CD4-positive, alpha-beta memory T cell (primary cell): ENCODE measurements at places on chromosomes 2 and 18. TPM values are rescaled to one million over a fixed set of nuclear protein-coding genes. Genes with fewer than 3 reads are reported as not detected.

GRCh38 chr2:126413079-126413478 is 242.9 kb upstream of the GYPC start:
- no peak overlapping the region for H3K4me3 ChIP-seq
- no peaks in the 10 kb centered on the region for H3K27me3 ChIP-seq

GRCh38 chr2:27211241-27211942 is 449 bp upstream of the ATRAID start:
- peak overlapping the region; percentile 94 for H3K4me3 ChIP-seq
- no peaks in the 10 kb centered on the region for H3K27me3 ChIP-seq
- peaks cover 24% of the 10 kb centered on the region for H3K36me3 ChIP-seq
- H3K4me1 ChIP-seq = peaks cover 17% of the 10 kb centered on the region
- no peak for DNase-seq

- H3K4me3 ChIP-seq = no peak overlapping the region
- DNase-seq = no peak
- H3K4me1 ChIP-seq = no peaks in the 10 kb centered on the region
- H3K27ac ChIP-seq = no peak overlapping the region
- H3K36me3 ChIP-seq = no peaks in the 10 kb centered on the region
These were observed 54.0 kb upstream of the SCN1A start for GRCh38 chr2:166181813-166182154.

- H3K36me3 ChIP-seq = no peaks in the 10 kb centered on the region
- no peak for DNase-seq
- no peak overlapping the region for H3K4me3 ChIP-seq
- H3K27me3 ChIP-seq = no peaks in the 10 kb centered on the region
- no peak overlapping the region for H3K27ac ChIP-seq
These were observed 223.8 kb downstream of the FBXO15 start for GRCh38 chr18:73923866-73924265.

DNA sequence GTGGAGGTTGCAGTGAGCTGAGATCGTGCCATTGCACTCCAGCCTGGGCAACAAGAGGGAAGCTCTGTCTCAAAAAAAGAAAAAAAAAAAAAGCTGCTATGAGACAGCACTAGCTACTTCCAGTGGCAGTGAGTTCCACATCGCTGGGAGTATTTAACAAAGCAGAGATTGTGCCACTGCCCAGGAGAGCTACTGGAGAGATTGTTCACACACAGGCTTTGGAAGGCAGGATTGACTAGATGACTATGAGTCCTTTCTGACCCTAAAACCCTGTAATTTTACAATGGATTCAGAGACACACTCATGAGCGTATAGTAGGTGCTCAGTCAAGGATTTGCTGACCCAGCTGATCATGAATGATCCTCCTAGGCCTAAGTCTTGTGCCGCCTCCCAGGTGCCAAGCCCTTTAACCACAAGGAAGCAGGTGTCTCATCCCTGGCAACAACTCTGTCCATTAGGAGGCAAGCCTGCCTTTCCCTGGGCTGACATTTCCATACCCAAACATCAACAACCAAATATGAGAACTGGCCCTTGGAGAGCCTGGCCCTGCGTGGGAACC is 45.0 kb upstream of the ODC1 start:
- no peak overlapping the region for H3K4me3 ChIP-seq
- no peaks in the 10 kb centered on the region for H3K36me3 ChIP-seq
- DNase-seq = no peak
- peaks cover 29% of the 10 kb centered on the region for H3K4me1 ChIP-seq

- no peak for DNase-seq
- no peaks in the 10 kb centered on the region for H3K36me3 ChIP-seq
- H3K4me1 ChIP-seq = no peaks in the 10 kb centered on the region
- H3K4me3 ChIP-seq = no peak overlapping the region
- H3K27me3 ChIP-seq = no peaks in the 10 kb centered on the region
These were observed 42.6 kb downstream of the PXDN start for GRCh38 chr2:1701556-1702185.

DNA sequence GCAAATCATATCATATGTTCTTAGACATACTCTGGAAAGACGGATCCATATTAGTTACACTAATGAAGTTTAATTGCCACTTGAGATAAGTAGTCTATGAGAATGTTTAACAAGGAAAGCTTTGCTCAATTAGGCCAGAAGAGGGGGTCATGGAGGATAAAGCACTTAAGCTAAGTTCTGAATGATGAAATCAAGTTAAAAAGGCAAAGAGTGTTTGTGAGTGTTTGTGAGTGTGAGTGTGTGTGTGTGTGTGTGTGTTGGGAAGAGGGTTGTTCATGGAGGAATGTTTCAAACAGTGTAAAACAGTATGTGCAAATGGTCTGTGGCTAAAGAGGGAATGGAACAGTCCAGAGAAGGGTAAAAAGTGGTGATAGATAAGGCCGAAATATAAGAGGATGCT is 360.9 kb downstream of the ERBB4 start:
- H3K4me1 ChIP-seq = no peaks in the 10 kb centered on the region
- no peak for DNase-seq
- no peak overlapping the region for H3K27ac ChIP-seq
- no peaks in the 10 kb centered on the region for H3K27me3 ChIP-seq
- H3K4me3 ChIP-seq = no peak overlapping the region

DNA sequence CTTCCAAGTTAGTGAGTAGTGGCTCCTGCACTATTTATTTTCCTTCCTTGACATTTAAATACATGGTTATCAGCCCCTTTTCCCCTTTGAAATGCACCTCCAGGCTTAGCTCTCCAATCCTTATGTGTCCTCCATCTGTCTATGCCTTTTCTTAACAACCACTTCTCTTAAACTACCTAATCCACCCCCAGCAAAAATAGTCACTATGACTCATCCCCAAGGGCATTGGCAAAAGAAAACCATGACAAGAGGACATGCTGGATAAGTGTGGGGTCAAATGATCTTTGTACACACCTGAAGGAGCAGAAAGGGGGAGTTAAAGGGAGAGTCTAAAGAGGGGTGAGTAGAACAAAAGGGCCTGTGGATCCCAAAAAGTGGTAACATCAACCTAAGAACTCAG is 127.2 kb downstream of the ANKRD44 start:
- H3K27ac ChIP-seq = no peak overlapping the region
- H3K36me3 ChIP-seq = peaks cover 36% of the 10 kb centered on the region
- H3K27me3 ChIP-seq = no peaks in the 10 kb centered on the region
- no peak for DNase-seq
- no peak overlapping the region for H3K4me3 ChIP-seq
- peaks cover 74% of the 10 kb centered on the region for H3K4me1 ChIP-seq

DNA sequence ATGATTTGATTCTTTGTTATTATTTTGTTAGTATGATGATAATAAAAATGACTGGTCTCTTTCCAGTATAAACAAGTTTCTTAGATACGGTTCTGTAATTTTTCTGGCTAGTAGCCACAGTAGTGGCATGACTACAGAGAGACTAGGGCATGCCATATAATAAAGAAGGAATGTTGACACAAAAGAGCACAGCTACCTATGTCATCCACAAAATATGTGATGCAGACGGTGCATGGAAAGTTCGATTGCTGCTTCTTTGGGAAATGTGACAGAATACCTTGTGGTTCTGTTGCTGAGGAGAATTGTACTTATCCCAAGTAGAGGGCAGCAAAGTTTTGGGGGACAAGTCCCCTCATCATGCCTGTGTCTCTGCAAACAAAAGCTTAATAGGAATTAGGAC is 26.1 kb upstream of the SETBP1 start:
- H3K27me3 ChIP-seq = no peaks in the 10 kb centered on the region
- H3K4me1 ChIP-seq = no peaks in the 10 kb centered on the region
- no peak overlapping the region for H3K27ac ChIP-seq
- no peaks in the 10 kb centered on the region for H3K36me3 ChIP-seq
- no peak overlapping the region for H3K4me3 ChIP-seq
- no peak for DNase-seq

DNA sequence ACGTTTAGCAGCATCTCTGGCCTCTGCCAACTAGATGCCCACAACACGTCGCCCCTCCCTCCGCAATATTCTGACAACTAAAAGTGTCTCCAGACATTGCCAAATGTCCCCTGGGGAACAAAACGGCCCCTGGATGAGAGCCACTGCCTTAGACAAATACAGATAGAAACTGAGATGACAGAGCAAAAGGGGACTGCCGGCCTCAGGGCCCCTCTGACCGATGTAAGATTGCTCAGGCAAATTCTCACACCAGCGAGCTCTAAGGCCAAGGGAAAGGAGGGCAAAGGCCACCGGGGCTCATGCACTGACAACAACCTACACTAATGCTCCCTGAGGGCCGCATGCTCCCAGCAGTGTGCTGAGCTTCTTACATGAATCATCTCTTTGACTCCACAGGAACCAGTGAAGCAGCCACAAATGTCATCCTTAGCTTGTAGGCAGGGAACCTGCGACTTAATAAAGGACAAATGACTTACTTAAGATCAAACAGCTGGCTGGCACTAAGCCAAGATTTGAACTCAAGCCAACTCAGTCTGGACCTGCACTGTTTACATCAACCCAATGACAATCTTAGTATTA is 228.5 kb downstream of the TTC32 start:
- H3K27ac ChIP-seq = no peak overlapping the region
- no peak for DNase-seq

- no peak overlapping the region for H3K4me3 ChIP-seq
- no peaks in the 10 kb centered on the region for H3K36me3 ChIP-seq
- H3K27ac ChIP-seq = no peak overlapping the region
- DNase-seq = peak; percentile 16
- H3K4me1 ChIP-seq = no peaks in the 10 kb centered on the region
These were observed 19.6 kb downstream of the EHBP1 start for GRCh38 chr2:62724886-62725711.

- no peak overlapping the region for H3K4me3 ChIP-seq
- no peaks in the 10 kb centered on the region for H3K27me3 ChIP-seq
- no peak overlapping the region for H3K27ac ChIP-seq
- H3K4me1 ChIP-seq = peaks cover 4% of the 10 kb centered on the region
- H3K36me3 ChIP-seq = no peaks in the 10 kb centered on the region
These were observed 43.2 kb downstream of the TMEM18 start for GRCh38 chr2:634041-634440.

GRCh38 chr18:41933778-41934177 is 21.3 kb upstream of the PIK3C3 start:
- no peaks in the 10 kb centered on the region for H3K27me3 ChIP-seq
- no peak for DNase-seq
- H3K27ac ChIP-seq = no peak overlapping the region
- H3K4me1 ChIP-seq = no peaks in the 10 kb centered on the region

DNA sequence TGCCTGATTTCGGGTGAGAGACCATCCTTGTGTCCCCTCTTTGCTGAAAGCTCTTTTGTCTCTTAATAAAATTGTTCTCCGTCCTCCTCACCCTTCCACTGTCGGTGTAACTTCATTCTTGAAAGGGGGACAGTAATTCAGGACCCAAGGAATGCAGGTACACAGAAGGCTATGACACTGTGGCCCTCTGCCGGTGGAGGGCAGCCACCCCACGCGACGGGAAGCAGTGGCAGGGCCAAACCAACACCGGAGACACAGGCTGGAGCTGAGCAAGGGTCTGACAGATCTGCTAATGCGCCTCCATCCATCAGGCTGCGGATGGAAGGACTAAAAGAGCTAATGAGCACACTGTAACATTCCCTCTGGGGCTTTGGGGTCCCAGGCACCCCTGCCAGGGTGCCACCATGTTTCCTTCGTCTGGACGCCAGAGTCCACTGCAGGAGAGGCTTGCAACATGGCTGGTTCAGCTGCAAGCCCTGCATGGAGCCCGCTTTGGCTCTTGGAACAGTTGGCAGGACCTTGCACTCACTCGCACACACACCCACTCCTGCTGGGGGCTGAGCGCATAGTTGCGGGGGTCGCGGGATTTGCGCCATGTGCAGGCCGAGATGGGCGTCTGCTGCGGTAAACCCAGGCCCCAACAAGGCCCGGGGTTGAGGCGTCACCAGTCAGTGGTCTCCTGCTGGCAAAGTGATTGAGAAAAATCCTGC is 544.1 kb upstream of the CDH7 start:
- no peaks in the 10 kb centered on the region for H3K4me1 ChIP-seq
- H3K4me3 ChIP-seq = no peak overlapping the region
- DNase-seq = no peak

GRCh38 chr18:78980777-78981380 is 1.3 kb downstream of the SALL3 start:
- H3K36me3 ChIP-seq = no peaks in the 10 kb centered on the region
- H3K4me3 ChIP-seq = no peak overlapping the region
- no peaks in the 10 kb centered on the region for H3K4me1 ChIP-seq
- H3K27me3 ChIP-seq = peaks cover 22% of the 10 kb centered on the region
- DNase-seq = no peak

GRCh38 chr2:212814941-212815340 is 276.3 kb upstream of the ERBB4 start:
- no peak overlapping the region for H3K4me3 ChIP-seq
- H3K27ac ChIP-seq = no peak overlapping the region
- H3K27me3 ChIP-seq = no peaks in the 10 kb centered on the region
- no peak for DNase-seq
- H3K36me3 ChIP-seq = no peaks in the 10 kb centered on the region
- H3K4me1 ChIP-seq = no peaks in the 10 kb centered on the region

DNA sequence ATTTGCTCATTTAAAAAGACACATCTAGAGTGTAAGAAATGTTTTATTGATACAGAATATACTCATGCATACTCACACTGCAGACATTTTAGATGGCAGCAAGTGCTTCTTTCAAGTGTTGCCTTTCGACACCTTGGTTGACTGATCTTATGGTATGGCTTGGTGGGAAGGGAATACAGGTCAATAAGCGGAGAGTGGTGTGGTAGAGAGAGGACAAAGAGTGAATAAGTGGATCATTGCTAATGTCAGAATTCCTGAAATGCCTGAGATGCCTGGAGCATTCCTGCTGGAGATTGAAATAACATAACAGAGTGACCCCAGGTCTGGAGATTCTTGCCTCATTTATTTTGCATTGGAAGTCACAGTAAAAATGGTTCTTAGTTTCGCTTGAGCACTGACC is 76.7 kb downstream of the RND3 start:
- no peak for DNase-seq
- H3K27me3 ChIP-seq = no peaks in the 10 kb centered on the region
- no peak overlapping the region for H3K4me3 ChIP-seq
- H3K4me1 ChIP-seq = no peaks in the 10 kb centered on the region
- H3K27ac ChIP-seq = no peak overlapping the region

GRCh38 chr2:191189112-191189635 is 38.4 kb upstream of the STAT4 start:
- H3K27me3 ChIP-seq = no peaks in the 10 kb centered on the region
- H3K36me3 ChIP-seq = no peaks in the 10 kb centered on the region
- DNase-seq = peak; percentile 21
- H3K4me3 ChIP-seq = no peak overlapping the region
- H3K27ac ChIP-seq = no peak overlapping the region
- peaks cover 35% of the 10 kb centered on the region for H3K4me1 ChIP-seq

DNA sequence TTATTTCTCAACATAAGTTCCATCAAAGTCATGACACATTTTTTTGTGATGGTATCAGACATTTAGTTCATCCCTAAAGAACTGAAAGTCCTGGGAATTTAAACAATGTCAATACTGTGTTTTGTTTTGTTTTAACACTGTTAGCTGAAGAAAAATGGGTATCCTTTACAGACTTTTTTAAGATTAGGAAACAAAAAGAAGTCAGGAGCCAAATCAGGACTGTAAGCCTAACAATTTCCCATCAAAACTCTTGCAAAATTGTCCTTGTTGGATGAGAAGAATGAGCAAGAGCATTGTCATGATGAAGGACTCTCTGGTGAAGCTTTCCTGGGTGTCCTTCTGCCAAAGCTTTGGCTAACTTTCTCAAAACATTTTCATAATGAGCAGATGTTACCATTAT is 69.4 kb downstream of the SRD5A2 start:
- H3K4me3 ChIP-seq = no peak overlapping the region
- H3K4me1 ChIP-seq = no peaks in the 10 kb centered on the region
- no peak for DNase-seq

The RAB31 gene
- total RNA-seq = 1.8 TPM

The C2orf66 gene
- total RNA-seq = not detected

The SIX3 gene
- total RNA-seq = not detected

The CD8A gene
- 1.9 TPM for total RNA-seq

The DSC3 gene
- not detected for total RNA-seq

The GALR1 gene
- total RNA-seq = not detected

The CAPN14 gene
- total RNA-seq = 0.53 TPM

The CIDEA gene
- not detected for total RNA-seq

The PAIP2B gene
- 9.9 TPM for total RNA-seq
